ENCODE measurements at places on chromosomes 5 and 9.
A peak's percentile ranks its signal among the peaks of the same experiment; 100 is the strongest.

- H3K27ac ChIP-seq = no peak overlapping the region
- H3K36me3 ChIP-seq = no peaks in the 10 kb centered on the region
- DNase-seq = no peak
- H3K4me1 ChIP-seq = no peaks in the 10 kb centered on the region
Observed at GRCh38 chr5:72465066-72465465, 42.1 kb downstream of the ZNF366 start.

DNA sequence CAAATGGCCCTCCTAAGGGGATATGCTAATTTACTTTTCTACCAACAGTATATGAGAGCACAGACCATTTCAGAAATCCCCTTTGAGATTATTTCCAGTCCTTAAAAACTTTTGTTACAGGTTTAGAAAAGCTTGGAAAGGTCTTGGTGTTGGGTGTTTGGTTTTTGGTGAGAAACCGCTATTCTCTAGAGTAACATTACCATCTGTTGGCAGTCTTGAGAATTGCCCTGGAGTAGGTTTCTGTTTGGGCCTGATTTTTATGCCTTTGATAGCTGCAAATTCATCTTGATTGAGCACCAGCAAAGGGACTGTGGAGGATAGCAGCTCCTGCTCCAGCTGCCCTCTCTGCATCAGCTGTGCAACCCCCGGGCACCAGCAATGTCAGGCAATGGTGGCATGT is 8.0 kb downstream of the NUDT2 start:
- no peak for DNase-seq
- no peak overlapping the region for H3K4me3 ChIP-seq
- H3K27me3 ChIP-seq = no peaks in the 10 kb centered on the region
- H3K4me1 ChIP-seq = no peaks in the 10 kb centered on the region
- H3K36me3 ChIP-seq = peaks cover 35% of the 10 kb centered on the region

DNA sequence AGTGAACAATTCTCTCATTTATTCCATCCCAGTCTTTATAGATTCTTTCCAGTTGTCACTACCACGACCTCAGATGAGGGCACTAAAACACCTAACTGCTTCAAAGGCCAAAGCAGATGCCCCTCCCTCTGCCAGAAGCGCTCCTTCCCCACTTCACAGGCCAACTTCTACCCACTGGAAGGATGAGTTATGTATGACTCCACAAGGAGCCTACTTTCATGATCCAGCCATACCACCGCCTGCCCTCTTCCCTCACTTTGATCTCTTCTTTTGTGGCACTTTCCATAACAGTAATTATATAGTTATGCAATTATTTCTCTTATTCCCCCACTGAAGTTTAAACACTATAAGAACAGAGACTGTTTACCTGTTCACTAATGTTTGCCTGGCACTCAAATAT is 93.7 kb downstream of the HOMER1 start:
- no peaks in the 10 kb centered on the region for H3K4me1 ChIP-seq
- DNase-seq = no peak
- H3K36me3 ChIP-seq = no peaks in the 10 kb centered on the region
- H3K27ac ChIP-seq = no peak overlapping the region
- H3K4me3 ChIP-seq = no peak overlapping the region

DNA sequence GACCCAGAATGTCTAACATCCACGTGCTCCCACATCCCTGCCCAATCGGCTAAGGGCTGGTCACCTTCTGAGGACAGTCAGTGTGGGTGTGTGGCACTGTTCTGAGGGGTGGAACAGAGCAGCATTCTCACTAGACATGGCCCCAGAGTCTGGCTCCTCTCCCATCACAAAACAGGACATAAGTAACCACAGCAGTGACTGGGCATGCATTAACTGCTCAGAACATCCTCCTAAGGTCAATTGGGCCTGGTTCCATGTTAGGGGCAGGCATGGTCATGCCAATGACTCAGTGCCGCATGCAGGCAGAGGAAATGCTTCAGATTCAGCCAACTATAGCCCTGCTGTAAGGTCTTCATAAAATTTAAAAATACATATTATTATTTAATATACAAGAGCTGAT is 12.9 kb downstream of the MACROH2A1 start:
- H3K36me3 ChIP-seq = peaks cover 38% of the 10 kb centered on the region
- H3K27me3 ChIP-seq = no peaks in the 10 kb centered on the region
- DNase-seq = no peak
- H3K27ac ChIP-seq = no peak overlapping the region

- H3K27ac ChIP-seq = no peak overlapping the region
- no peaks in the 10 kb centered on the region for H3K36me3 ChIP-seq
- no peak for DNase-seq
- H3K4me3 ChIP-seq = peak overlapping the region; percentile 13
- no peaks in the 10 kb centered on the region for H3K27me3 ChIP-seq
Observed at GRCh38 chr5:76175821-76176403, 92.7 kb downstream of the SV2C start.

GRCh38 chr5:39395521-39395920 is 29.3 kb downstream of the DAB2 start:
- no peak for DNase-seq
- no peak overlapping the region for H3K27ac ChIP-seq
- H3K4me3 ChIP-seq = no peak overlapping the region
- H3K4me1 ChIP-seq = no peaks in the 10 kb centered on the region

GRCh38 chr5:94266170-94266569 is 352.2 kb downstream of the KIAA0825 start:
- H3K36me3 ChIP-seq = no peaks in the 10 kb centered on the region
- H3K27me3 ChIP-seq = no peaks in the 10 kb centered on the region
- H3K4me3 ChIP-seq = no peak overlapping the region
- H3K4me1 ChIP-seq = no peaks in the 10 kb centered on the region

DNA sequence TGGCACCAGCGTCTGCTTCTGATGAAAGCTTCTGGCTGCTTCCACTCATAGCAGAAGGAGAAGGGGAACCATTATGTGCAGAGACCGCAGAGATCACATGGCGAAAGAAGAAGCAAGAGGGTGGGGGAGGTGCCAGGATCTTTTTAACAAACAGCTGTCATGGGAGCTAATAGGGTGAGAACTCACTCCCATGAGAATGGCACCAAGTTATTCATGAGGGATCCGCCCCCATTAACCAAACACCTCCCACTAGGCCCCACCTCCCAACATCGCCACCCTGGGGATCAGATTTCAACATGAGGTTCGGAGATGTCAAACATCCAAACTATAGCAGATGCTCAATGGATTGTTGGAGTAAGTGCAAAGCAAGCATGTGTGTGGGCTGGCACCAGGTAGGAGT is 125.8 kb upstream of the SLIT3 start:
- H3K36me3 ChIP-seq = no peaks in the 10 kb centered on the region
- H3K27me3 ChIP-seq = no peaks in the 10 kb centered on the region
- no peak for DNase-seq
- no peak overlapping the region for H3K4me3 ChIP-seq
- H3K27ac ChIP-seq = no peak overlapping the region

DNA sequence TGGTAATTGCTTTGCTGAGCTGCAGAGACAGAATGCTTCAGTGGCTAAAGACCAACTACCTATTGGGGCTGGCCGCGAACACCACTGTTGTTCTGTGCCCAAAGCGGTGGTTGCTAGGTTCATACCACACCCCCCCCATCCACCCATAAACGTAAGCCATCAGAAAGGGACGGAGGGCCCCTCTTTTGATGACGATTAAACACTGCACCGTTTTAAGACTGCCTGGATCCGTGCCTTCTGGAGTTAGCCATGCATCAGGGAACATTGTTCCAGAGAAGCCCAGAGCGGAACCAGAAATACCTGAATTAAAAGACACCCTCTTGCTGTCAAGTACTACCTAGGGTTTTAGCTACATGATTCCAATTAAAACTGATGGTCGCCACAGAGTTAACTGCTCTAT is 369.1 kb upstream of the DAP start:
- no peak overlapping the region for H3K27ac ChIP-seq
- no peak for DNase-seq
- H3K27me3 ChIP-seq = no peaks in the 10 kb centered on the region
- H3K36me3 ChIP-seq = no peaks in the 10 kb centered on the region
- H3K4me1 ChIP-seq = no peaks in the 10 kb centered on the region

DNA sequence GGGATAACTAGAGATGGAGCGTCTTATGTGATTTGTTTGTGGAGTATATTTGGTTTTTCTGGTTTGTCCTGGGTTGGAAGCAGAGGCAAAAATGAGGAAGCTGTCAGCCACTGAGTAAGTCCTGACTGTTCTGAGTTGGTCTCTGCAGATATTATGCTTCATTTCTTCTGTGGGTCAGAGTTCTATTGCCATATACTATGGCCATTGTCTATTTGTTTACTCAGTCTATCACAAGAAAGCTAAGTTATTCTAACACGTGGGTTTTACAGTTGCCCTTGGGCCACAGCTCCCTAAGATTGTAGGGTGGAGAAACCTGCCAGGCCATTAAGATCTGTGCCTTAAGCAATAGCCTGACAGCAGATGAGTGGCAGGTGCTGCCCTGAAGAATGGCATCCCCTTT is 3.0 kb upstream of the CTSV start:
- DNase-seq = no peak
- H3K36me3 ChIP-seq = no peaks in the 10 kb centered on the region
- H3K27me3 ChIP-seq = peaks cover 22% of the 10 kb centered on the region
- no peak overlapping the region for H3K4me3 ChIP-seq
- peaks cover 11% of the 10 kb centered on the region for H3K4me1 ChIP-seq
- H3K27ac ChIP-seq = no peak overlapping the region

- H3K4me3 ChIP-seq = no peak overlapping the region
- H3K27me3 ChIP-seq = no peaks in the 10 kb centered on the region
- H3K36me3 ChIP-seq = no peaks in the 10 kb centered on the region
- DNase-seq = no peak
Observed at GRCh38 chr5:178487911-178488600, 102.1 kb downstream of the COL23A1 start.

GRCh38 chr5:135602882-135603721 is 24.3 kb upstream of the CXCL14 start:
- H3K27me3 ChIP-seq = no peaks in the 10 kb centered on the region
- DNase-seq = no peak
- H3K27ac ChIP-seq = no peak overlapping the region

DNA sequence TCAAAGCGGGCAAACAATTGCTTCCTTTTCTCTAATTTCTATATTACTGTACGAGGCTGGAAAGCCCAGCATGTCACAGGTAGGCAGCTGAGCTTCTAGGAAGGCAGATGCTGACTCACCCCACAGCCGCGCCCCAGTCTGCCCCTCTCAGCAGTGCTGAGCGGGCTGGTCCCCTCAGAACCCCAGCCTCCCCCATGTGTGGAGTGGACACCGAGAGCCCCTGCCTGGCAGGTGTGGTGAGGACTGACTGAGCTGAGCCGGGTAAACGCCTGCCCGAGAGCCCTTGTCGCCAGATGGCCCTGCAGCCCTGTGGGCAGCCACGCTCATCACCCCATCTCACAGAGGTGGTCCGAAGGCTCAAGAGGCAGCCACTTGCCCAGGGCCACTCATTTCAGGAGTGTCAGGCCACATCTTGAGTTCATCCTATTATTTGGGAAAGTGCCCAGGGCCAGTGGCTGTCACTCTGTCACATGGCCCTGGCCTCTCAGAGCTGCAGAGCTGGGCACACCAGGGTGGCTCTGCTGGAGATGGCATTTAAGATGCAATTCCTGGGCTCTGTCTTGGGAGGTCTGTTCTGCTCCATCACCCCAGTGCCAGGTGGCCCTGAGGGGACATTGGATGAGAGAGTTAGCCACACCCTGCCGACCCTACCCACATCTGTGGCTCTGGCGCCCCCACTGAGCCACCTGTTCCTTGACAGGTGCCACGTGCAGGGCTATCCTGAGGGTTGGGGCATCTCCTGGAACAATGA is 12.4 kb downstream of the CARD19 start:
- no peaks in the 10 kb centered on the region for H3K27me3 ChIP-seq
- H3K27ac ChIP-seq = no peak overlapping the region
- no peak overlapping the region for H3K4me3 ChIP-seq
- H3K36me3 ChIP-seq = peaks cover 37% of the 10 kb centered on the region
- peaks cover 33% of the 10 kb centered on the region for H3K4me1 ChIP-seq
- no peak for DNase-seq

DNA sequence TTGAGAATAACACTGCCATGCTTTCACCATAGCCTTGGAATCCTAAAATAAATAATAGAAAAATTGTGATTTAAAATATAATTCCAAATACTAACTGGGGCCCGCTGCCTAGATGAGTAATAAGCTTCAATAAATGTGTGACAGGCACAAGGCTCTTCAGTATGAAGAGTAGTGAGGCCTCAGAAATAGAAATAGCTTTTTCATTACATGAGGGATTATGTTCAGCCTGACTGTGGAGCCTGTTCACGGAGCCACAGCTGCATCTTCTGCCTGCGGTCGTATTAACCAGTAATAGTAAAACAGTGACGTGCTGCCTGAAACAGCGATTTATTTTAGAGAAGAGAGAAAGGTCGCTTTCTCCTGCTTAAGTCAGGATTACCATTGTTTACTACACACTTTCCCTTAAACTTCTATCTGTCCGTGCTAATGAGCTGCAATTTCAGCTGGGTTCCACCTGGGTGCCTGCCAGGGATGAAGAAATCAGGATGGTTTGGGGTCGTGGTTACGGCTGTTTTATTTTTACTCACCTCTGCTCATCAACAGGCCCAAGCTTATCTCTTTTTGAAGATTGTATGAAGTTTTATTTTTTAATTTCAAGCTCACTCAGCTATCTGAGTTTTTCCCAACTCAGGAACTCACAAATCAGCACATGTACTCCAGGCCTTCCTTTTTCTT is 284.9 kb upstream of the WWC1 start:
- H3K27me3 ChIP-seq = no peaks in the 10 kb centered on the region
- no peak for DNase-seq
- H3K4me1 ChIP-seq = no peaks in the 10 kb centered on the region
- no peak overlapping the region for H3K4me3 ChIP-seq
- H3K36me3 ChIP-seq = no peaks in the 10 kb centered on the region

GRCh38 chr9:111896942-111897600 is 457 bp downstream of the UGCG start:
- peaks cover 12% of the 10 kb centered on the region for H3K4me1 ChIP-seq
- H3K27me3 ChIP-seq = no peaks in the 10 kb centered on the region
- peak overlapping the region; percentile 73 for H3K27ac ChIP-seq
- H3K36me3 ChIP-seq = no peaks in the 10 kb centered on the region
- peak; percentile 2 for DNase-seq
- peak overlapping the region; percentile 88 for H3K4me3 ChIP-seq

DNA sequence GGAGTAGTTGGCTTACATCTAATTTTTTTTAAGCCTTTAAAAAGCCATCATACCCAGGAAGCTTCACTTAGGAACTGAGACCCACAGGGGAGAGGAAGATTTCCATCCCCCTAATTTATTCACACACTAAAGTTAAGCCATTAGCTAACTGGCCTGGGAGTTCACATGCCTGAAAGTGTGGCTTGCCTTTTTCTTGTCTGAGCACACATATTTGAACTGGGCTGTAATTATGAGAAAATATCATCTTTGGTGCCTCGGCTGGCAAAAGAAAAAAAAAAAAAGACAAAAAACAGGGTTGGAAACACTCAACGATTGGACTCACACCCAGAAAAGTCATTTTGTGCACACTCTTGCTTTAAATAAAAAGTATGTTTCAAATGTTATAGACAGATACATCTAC is 847.3 kb downstream of the MAT2B start:
- no peak overlapping the region for H3K4me3 ChIP-seq
- H3K4me1 ChIP-seq = no peaks in the 10 kb centered on the region
- no peaks in the 10 kb centered on the region for H3K36me3 ChIP-seq
- H3K27ac ChIP-seq = no peak overlapping the region
